Upper lobe of right lung (tissue), 1 donor: ENCODE measurements at places on chromosomes 13 and 19.

DNA sequence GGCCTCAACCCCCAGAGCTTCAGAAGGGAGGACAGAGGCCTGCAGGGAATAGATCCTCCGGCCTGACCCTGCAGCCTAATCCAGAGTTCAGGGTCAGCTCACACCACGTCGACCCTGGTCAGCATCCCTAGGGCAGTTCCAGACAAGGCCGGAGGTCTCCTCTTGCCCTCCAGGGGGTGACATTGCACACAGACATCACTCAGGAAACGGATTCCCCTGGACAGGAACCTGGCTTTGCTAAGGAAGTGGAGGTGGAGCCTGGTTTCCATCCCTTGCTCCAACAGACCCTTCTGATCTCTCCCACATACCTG is 969 bp upstream of the CEACAM5 start:
- DNase-seq, result no peak

- DNase-seq, result peak; percentile 88
Observed at GRCh38 chr19:14472202-14472938, 2.8 kb downstream of the PTGER1 start.

DNA sequence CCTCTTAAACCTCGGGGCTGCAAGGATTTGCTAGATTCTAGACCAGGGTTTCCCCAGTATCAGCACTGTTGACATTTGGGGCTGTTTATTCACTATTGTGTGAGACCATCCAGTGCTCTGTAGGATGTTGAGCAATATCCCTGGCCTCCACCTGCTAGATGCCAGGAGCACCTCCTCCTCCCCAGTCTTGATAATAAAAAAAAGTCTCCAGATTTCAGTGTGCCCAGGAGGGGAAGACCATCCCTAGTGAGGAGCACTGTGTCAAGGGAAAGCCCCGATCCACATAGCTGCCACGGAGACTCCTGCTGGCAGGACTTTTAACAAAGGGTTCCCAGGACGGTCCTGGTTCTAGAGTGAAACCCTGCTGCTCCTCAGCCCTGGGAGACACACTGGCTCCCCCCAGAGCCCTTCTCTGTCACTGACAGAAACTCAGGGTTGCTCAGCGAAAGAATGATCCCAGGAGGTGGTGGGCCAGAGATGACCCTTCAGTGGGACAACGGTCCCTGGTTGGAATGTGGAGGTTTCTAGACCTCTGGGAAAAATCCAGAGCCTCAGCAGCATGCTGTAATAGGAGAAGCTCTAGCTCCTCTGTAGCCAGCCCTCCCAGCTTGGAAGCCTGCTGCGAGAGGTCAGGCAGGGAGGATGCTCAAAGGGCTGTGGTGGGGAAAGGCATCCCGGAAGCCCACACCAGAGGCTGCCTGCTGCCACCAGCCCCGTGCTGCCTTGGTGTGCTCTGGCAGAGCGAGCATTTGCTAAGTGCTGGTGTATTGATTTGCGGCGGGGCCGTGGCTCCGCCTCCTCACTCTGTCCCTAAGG is 20.3 kb downstream of the LYL1 start:
- no peak for DNase-seq

DNA sequence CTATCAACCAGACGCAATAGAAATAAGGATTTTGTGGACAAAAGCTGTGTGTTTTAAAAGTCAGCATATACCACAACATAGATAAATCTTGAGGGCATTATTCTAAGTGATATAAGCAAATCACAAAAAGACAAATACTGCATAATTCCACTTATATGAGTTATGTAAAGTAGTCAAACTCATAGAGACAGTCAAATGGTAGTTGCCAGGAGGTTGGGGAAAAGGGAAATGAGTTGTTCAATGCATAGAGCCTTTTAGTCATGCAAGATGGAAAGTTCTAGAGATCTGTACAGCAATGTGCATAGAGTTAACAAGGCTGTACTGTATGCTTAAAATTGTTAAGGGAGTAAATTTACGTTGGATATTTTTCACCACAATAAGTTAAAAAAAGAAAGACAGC is 244.7 kb downstream of the DCT start:
- DNase-seq, result no peak

DNA sequence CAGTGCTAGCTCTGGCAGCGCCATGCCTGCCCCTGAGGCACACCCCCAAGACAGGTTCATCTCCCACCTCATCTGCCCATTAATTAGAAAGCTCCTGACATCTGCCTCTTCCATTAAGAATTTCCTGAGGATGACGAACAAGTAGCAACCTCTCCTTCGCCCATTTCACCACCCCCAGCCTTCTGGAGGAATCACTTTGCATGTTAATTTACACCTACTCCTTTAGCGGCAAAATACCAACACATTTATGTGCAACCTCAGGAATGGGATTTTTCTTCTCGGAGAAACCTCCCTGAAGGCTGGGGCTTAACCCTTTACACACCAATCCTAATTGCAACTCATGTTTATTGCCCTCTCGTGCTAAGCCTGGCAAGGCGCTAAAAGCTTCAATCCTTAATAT is 13.8 kb downstream of the SLC7A1 start:
- DNase-seq, result no peak

DNA sequence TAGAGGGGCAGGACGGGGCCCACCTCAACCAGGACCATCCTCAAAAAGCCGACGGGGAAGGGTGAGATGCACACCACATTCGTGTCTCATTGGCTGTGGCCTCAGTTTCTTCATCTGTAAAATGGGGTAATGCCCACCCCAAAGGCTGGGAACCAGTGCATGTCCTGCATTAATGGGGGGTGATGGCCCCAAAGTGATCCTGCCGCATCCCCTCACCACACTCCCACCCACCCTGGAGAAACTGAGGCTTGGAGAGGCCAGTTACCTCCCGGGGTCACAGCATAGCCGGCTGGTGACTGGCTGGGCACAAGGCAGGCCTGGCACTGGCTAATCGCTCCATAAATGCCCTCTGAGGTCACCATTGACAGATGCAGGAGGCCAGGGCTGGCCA is 640 bp upstream of the MIDN start:
- no peak for DNase-seq

GRCh38 chr13:99191900-99192399 is 8.7 kb upstream of the UBAC2 start:
- DNase-seq, result no peak

DNA sequence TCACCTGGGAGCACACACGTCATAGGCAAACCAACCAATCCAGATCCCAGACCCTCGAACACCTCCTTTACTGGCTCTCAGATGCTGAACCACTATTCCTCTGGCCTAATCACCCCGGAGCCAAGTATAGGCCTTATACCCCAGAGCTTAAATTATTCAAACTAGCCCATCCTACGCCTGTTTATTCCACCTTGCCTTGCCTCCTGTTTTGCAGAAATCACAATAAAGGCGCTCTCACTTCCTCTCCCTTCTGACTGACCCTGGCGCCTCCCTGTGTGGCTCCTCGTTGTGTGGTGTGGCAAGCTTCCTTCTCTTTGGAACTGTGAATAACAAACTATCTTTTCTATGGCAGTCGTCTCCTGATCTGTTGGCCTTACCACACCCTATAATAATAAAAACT is 354.9 kb downstream of the ENOX1 start:
- DNase-seq, result no peak

DNA sequence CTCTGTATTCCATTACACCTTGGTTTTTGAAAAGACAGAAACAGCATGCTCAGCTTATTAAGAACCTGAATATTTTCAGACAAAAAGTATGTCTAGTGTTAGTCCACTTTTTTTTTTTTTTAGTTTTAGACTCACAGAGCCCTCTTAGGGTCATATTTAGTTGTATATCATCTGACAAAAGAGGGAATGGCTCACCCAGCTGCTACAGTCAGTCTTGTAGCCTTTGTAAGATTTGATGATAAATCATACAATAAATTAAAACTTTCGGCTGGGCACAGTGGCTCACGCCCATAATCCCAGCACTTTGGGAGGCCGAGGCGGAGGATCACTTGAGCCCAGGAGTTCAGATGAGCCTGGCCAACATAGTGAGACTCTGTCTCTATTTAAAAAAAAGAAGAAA is 43.7 kb upstream of the LDLR start:
- no peak for DNase-seq

- DNase-seq, result no peak
Observed at GRCh38 chr19:41990615-41991014, 3.4 kb downstream of the ATP1A3 start.

- DNase-seq, result no peak
Observed at GRCh38 chr13:108325863-108326262, 56.3 kb downstream of the TNFSF13B start.

DNA sequence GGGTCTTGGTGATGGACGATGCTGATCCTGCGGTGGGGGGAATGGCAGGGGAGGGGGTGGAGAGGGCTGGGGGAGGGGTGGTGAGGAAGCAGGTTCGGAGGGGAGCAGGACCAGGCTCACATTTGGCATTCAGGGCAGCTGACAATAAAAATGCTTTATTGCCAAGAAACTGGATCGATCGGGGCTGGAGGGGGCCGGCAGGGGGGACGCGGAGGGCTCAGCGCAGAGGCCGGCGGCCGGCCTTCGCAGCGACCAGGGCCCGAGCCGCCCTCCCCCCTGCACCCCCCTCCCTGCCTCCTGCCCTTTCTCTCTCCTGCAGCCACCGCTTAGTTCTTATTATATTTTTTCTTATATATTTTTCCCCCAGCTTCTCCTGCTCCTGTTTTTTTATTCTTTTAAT is 18.1 kb upstream of the POU2F2 start:
- DNase-seq, result no peak

DNA sequence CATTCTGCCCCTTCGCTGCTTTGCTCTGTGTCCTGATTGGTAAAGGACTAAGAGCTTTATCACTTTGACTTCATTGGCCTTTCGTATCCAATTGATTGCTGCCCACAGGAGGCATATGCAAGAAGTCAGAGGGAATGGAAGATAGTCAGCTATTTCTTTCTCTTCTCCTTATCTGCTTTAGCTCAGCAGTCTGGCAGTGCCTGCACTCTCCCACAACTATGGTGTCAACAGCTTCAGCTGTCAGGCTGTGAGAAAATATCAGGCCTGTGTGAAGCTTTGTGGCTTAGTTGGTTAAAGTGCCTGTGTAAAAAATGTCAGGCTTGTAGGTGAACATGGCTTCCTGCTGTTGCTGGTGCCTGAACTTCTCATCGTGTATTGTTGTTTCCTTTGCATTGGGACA is 243.0 kb downstream of the PCDH17 start:
- no peak for DNase-seq

DNA sequence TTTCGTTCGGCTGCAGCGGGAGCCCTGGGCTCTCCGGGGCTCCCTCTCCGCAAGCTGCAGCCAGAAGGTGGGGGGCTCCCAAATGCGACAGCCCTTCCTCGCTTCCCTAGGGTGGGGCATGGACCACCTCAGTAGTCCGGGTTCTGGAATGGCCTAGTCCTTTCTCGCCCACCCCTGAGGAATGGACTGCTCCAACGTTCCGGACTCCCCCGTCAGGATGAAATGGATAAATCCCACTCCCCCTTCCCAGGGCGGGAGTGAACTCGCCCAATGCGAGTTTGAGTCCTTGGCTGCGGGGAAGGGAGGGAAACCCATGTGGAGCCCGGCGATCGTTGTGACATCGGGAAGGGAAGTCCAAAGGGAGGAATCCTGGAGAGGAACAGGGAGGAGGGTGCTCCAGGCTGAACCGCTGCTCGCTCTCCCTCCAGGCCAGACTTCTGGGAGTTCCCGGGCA is 5.5 kb downstream of the HRC start:
- DNase-seq, result peak; percentile 83

DNA sequence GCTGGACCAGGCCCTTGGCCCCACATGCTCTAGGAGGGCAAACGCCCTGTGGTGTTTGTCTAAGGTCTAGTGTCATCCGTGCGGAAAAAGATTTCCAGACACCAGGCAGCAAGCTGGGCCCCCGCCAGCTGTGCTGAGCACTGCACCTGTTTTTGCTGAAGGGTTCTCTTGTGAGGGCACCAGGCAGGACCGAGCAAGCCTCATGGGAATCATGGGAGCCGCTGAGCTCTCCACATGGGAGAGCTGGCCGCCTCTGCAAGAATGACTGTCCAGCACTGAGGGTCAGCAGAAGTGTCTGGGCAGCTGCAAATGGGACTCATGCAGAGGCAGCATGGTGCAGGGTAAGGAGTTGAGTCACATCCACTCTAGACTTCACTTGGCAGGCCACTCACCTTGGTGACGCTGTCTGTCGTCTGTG is 12.0 kb downstream of the B3GNT8 start:
- no peak for DNase-seq

DNA sequence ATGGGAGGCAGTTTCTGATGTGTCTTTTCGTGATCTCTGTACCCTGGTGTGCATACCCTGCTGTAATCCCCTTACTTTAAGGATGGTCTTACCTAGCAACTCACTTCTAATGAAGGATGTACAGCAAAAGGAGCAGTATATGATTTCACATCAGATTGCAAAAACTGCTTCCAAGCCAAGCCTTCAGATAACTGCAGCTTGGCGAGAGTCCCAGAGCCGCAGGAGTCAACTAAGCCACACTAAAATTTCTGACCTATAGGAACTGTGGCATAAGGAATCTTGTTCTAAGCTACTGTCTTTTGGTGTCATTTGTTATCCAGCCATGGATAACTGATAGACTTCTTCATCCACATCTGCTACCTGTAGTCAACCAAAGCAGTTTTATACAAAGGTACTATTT is 496.7 kb downstream of the GPC6 start:
- no peak for DNase-seq

DNA sequence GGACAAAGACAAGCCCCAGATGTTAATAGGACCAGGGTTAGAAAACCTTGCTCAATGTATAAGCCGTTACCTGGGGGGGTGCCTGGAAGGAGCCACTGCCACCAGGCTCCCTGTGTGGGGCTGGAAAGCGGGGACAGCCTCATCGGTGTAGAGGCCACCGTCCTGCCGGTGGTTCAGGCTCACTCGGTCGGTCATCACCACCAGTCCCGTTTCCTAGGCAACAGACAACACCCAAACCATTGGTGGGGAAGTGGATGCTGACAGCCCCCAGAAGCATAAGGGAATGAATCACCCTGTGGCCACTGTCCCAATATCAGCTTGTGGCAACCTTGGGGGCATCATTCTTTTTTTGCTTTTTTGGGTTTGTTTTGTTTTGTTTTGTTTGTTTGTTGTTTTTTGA is 55.8 kb downstream of the CPAMD8 start:
- peak; percentile 56 for DNase-seq

GRCh38 chr13:23462815-23463559 is 29.5 kb upstream of the SACS start:
- no peak for DNase-seq

DNA sequence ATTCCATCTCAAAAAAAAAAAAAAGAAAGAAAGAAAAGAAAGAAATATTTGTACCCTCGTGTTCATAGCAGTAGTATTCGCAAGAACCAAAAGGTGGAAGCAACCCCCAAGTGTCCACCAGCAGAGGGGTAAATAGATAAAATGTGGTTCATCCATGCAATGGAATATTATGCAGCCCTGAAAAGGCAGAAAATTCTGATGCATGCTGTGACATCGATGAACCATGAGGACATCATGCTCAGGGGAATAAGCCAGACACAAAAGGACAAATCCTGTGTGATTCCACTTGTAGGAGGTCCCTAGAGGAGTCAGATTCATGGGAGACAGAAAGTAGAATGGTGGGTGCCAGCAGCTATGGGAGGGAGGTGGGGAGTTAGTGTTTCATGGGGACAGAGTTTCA is 6.4 kb upstream of the LRRC8E start:
- DNase-seq, result no peak

- peak; percentile 93 for DNase-seq
Observed at GRCh38 chr19:58581227-58582141, 8.3 kb upstream of the MZF1 start.

GRCh38 chr13:73235385-73235784 is 176.6 kb downstream of the KLF5 start:
- DNase-seq, result no peak
